ENCODE measurements at places on chromosomes 7 and 10. TPM values are rescaled to one million over a fixed set of nuclear protein-coding genes. Genes with fewer than 3 reads are reported as not detected.

The AGR3 gene
- total RNA-seq: not detected

GRCh38 chr7:148436135-148436534 is 154.4 kb upstream of the C7orf33 start:
- no peak for DNase-seq

DNA sequence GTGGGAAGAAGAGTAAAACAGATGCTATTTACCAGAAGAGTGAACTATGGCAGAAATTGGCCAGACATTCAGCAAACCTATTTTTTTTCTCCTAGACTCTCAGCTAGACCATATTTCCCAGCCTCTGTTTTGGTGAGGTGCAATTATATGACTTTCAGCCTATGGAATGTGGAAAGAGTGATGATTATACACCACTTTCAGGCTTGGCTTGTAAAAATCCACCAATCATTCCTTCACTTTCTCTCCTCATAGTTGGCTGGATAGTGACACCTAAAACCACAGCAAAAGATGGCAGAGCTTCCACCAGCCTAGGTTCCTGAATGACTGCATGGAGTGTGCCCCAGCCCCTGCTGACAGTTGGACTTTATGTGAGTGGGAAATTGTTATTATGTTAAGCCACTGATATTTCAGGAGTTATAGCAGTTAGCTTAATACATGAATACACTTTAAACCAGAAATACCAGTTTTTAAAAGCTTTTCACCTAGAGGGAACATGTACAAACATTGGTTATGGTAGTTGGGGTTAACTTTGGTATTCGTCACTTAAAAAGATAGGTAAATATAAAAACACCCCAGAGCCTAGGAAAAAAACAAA is 19.1 kb upstream of the TNKS2 start:
- DNase-seq: no peak

DNA sequence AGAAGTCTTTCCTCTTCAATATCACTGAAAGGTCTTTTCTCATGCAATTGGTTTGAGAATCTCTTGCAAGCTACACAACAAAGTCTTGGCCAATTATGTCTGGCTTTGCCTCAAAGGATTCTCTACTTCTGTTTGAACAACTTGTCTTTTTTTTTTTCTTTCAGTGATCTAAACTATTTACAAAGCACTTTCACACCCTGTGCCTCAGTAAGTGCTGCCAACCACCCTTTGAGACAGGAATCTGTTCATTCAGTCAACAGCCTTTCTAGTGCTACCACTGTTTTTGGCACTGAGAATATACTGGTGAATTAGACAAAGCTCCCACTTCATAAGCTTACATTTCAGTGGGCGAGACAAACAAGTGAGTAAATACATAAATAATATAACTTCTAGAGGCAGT is 26.9 kb upstream of the SDK1 start:
- no peak for DNase-seq

DNA sequence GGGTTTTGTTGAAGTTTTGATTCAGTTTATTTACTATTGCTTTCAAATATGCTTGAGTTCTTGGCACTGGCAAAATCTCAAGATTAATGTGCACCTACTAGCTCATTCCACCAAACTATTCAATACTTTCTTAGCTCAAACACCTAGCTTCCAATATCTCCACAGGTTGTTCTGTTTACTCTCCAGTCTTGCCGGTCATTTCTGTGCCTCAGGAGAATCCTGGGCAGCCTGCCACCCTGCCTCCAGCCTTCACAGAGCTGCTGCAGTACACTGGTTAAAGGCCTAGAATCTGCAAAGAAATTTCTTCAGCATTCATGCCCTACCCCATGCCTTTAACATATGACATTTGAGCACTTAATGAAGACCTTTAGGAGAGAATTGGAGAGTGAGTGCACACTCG is 4.0 kb upstream of the TMEM106B start:
- no peak for DNase-seq

DNA sequence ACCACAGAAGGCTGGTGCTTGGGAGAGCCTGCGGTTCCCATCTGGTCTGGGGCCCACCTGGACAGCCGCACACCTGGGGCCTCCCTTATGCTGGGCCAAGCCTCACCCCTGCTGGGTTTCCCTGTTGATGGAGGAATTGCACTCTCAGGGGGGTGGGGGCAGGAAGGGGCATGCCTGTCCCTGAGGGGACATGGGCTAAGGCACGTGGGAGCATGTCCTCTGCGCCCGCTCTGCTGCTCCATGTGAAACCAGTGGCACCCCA is 43.4 kb downstream of the OAT start:
- DNase-seq: no peak

- no peak for DNase-seq
Observed at GRCh38 chr10:86538547-86538946, 17.0 kb upstream of the WAPL start.

The FGFBP3 gene
- 1.2 TPM for total RNA-seq

DNA sequence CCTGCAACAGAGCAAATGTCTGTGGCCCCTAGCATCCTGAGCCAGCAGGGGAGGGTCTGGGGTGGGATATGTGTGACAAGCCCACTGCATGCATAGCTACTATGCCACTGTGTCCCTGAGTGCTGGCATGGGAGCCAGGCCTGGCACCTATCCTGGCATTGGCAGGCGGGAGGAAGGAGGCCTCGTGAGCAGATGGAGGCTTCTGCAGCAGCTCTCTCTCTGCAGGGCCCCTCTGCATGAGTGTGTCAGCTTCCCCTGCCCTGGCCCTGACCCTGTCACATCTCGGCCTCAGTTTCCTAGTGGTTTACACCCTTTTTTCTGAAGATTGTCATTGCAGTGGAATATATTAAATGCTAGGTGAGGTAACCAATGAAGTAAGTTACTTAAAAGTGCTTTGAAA is 13.1 kb upstream of the IMPDH1 start:
- no peak for DNase-seq

DNA sequence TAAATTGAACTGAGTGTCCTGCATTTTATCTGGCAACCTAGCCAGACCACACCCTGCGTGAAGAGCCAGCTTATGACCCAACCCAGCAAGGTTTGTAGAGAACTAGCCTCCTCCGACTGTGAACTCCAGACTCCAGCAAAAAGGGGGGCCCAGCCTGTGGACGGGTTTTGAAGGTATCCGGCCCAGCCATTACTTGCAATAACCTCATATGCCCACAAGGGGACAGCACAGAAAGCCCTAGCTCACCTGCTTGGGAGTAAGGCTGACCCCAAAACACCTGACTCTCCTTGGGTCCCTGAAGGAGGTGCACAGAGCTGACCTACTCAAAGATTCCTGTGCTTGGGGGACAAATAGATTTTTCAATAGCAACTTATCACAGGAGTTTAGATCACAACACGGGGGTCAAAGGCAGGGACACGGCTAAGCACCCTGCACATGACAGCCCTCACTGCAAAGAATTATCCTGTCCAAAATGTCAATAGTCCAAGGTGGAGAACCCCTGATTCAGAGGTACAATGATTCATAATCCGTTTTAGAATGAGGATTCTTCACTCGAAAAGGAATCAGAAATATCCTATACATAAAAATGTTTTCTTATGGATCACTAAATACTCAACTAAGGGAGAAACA is 4.6 kb downstream of the TRPV6 start:
- DNase-seq: no peak

GRCh38 chr7:898460-898854 is 22.1 kb downstream of the GET4 start:
- DNase-seq: no peak

DNA sequence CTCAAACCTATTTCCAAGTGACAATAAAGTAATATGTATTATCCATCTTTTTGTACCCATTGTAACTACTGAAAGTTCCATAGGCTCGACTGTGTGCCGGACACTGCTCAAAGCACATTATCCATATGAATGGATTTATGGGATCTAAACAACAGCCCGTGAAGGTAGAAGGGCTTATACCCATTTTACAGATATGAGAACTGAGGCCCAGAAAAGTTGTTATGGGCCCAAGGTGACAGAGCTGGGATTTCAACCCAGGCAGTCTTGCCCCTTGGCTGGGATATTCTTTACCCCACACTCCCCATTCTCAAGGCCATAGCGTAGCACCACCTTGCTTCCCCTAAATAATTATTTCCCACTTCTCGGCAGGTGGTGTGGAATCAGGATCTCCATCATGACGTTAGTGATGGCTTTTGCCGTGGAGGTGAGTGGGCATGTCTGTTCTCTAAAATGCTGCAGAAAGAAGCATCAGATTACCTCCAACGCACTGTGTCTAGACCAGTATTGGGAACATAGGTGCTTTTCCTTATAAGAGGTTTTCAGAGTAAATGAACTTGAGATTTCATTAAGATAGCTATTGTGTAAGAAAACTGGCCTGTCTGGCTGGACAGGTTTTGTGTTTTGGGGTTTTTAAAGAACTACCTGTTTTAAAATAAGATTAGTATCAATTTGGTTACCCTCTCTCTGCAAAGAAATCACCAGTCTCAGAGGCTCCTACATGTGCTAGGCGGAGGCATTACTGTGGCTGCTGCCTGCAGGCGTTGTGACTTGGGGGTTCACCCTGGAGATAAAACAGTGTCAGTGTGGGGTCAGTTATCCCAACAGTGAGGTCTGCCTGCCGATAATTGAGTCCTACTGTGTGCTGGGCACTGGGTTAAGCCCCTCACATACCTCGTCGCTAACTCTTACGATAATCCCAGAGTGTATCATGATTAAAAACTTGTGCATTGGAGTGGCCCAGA is 85.1 kb upstream of the SDK1 start:
- DNase-seq: no peak

The GPAM gene
- total RNA-seq: 5.5 TPM

- peak; percentile 56 for DNase-seq
Observed at GRCh38 chr10:107442035-107442505, 277.6 kb upstream of the SORCS1 start.

- DNase-seq: no peak
Observed at GRCh38 chr7:135714534-135715009, 13.4 kb downstream of the SLC13A4 start.

- DNase-seq: no peak
Observed at GRCh38 chr7:34013421-34013820, 108.1 kb downstream of the BMPER start.

GRCh38 chr7:111229181-111229740 is 138.3 kb downstream of the LRRN3 start:
- no peak for DNase-seq

Measured in epithelial cell of proximal tubule (primary cell).